ENCODE measurements at places on chromosomes 3 and 15.

- no peak for DNase-seq
These were observed 134.1 kb downstream of the MBNL1 start for GRCh38 chr3:152402695-152403451.

DNA sequence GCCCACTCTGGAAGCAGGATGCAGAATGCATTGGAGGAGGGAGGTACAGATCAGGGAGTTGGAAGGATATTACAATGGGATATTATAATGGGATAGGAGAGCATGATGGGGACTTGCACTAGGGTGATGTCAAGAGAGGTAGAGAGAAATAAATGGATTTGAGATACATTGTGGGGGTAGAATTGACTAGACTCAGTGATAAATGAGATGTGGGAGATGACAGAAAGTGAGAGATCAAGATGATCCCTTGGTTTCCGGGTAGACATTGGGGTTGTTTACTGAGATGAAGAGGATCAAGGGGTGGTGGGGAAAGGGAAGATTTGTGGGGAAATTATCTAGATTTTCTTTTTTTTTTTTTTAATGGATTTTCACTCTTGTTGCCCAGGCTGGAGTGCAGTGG, 42.7 kb downstream of the BFSP2 start:
- no peak for DNase-seq

DNA sequence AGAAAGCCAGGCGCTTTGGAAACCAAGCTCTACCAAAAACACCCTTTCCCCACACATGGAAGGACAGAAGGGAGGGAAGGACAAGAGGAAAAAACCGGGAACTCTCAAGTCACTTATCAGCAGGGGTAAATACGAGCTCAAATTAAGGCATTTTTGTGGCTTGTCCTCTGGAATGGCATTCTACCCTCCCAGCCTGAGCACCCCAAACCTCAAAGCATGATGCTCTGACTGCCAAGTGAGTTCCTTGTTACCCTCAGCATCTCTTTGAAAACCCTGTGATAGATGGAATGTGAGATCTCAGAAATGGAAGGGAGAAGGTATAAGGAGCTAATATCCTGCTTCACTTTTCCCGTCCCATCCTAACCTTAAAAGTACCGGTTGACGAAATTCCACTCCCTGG, 8.1 kb upstream of the CSPG5 start:
- DNase-seq, result no peak

DNA sequence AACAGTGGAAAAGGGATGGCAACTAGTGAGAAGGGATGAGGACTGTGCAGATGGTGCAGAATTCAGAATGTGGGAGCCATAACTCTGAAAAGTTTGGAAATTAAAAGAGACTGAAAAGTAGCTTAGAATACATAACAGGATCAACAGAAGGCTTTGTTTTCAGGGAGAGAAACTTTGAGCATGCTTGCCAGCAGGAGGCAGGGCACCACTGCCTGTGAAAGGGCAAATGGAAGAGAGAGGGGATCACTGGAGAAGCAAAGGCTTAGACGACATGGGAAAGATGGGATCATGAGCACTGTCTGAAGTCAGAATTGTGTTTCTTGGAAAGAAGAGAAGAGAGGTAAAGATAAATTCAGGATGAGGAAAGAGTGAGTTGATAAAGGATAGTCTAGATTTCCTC, 99.6 kb downstream of the ABI3BP start:
- no peak for DNase-seq

- no peak for DNase-seq
These were observed 221.5 kb downstream of the ULK4 start for GRCh38 chr3:41740374-41740886.

GRCh38 chr3:43789028-43789427, 98.3 kb downstream of the ABHD5 start:
- DNase-seq, result no peak

- DNase-seq, result no peak
These were observed 22.4 kb downstream of the TMC3 start for GRCh38 chr15:81351651-81352050.

DNA sequence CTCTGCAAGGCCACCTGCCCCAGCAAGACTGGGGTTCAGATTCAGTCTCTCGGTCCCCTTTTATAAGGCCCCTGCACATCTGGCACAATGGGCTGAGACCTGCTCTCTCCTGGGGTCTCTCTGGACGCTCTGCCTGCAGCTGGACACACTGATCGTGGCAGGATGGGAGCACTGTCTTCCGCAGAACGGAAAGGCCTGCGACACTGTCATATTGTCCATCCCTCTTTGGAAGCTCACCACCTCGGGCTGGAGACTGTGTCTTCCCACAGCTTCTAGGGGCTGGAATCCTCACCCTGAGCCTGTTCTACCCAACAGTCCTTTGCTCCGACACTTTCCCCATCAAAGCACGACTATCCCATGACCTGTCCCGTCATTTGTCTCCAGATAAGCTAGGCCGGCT, 11.5 kb upstream of the IGDCC4 start:
- no peak for DNase-seq

DNA sequence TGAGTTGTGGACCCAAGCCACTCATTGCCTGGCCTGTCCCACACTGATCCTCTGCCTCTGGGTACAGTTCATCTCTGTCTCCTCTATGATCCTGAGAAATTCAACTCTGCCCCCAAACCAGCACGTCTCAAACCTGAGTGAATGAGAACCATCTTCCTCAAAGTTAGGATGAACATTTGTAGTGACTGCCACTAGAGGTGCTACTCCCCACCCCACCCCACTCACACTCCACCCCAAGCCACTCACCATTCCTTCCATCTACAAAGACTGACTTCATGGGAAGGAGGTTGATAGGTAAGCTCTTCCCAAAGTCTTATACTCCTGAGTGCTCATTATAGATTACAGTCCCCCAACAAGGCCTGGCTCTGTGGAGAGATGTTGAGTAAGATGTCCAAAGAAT, 43.8 kb downstream of the NEK10 start:
- no peak for DNase-seq

GRCh38 chr3:53750253-53751210, 95.7 kb downstream of the CHDH start:
- no peak for DNase-seq

- DNase-seq, result no peak
These were observed 123.6 kb upstream of the ALCAM start for GRCh38 chr3:105243076-105243475.

DNA sequence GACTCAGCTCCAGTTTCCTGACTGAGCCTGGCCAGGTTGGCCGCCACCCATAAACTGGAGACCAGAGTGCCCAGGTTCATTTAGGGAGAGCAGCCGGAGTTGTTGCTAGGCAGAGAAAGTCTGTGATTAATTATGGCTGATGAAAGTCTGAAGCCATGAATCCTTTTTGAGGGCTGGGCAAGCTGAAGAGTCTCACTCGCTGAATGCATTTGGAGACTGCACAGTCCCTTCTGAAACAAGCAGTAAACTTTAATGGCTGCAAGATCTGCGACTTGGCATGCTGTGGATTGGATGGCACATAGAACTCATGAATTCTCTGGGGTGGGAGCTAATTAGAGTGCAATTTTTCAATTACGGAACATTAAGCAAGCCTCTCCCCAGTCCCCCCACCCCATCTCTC, 282.1 kb downstream of the RPLP1 start:
- DNase-seq, result no peak

DNA sequence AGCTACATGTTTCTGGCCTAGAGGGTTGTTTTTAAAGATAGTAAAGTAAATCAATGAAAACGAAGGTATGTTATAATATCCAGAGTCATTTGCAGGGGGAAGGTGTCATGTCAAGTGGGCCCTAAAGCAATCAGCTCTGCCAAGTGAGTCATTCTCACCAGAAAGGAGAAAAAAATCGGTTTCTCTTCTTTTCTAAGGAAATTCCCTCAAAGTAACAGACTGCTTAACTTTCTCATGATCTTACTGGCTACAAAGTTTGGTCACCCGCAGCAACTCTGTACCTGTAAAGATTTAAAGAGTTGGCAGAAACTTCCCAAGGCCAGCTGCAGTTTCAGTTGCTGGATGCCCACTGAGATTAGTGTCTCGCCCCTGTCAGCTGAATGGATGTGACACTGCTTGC, 5.5 kb upstream of the FSIP1 start:
- DNase-seq, result no peak

DNA sequence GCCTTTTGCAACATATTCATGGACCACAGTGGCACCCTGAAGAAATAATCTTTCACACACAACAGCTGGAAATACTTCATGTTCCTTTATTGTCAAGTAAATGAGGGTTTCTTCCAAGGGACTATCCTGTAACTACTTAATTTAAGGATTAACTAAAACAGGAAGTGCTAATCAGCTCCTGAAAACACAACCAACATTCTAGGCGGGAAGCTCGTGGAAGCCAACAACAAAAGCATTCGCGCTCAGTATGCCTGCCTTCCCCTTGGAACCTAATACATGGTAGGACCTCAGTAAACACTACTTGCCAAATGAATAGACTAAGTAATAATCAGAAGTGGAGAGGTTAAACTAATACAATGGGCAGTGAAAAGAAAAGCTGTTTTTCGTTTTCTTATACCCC, 300.9 kb downstream of the RORA start:
- DNase-seq, result no peak

DNA sequence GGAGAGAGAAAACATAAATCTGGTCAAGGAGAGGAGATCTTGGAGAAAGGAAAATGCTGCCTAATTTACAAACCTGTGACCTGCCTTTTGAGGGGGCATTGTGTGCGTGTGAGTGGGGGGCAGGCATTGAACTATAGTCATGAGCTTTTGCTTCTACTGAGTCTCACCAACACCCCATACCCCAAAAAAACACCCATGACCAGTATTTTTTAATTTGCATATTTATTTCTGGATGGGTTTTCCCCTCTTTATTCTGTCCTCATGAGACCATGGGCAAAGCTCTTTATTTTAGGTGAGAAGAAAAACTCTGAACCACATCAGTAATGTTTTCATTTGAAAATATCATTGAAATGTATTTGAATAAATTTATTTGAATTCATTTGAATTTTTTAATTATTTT, 20.6 kb downstream of the CD80 start:
- DNase-seq, result no peak

GRCh38 chr3:14533457-14533958, 6.6 kb downstream of the GRIP2 start:
- DNase-seq, result no peak

- DNase-seq, result no peak
These were observed 44.2 kb upstream of the TIPARP start for GRCh38 chr3:156630081-156630772.

DNA sequence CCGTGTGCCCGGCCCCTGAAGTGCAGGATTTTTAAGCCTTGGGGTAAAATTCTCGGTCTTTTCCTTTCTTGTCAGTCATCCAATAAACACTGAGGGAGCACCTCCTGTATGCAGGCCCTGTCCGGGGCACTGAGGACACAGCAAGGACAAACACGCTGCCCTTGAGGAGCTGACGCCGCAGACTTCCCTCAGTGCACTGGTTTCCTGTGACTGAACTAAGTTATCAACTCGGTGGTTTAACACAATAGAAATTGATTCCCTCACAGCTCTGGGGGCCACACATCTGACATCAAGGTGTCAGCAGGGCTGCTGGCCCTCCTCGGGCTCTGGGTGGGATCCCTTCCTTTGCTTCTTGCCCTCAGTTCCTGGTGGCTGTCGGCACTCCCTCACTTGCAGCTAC, 65.1 kb downstream of the ZNF445 start:
- DNase-seq, result no peak

DNA sequence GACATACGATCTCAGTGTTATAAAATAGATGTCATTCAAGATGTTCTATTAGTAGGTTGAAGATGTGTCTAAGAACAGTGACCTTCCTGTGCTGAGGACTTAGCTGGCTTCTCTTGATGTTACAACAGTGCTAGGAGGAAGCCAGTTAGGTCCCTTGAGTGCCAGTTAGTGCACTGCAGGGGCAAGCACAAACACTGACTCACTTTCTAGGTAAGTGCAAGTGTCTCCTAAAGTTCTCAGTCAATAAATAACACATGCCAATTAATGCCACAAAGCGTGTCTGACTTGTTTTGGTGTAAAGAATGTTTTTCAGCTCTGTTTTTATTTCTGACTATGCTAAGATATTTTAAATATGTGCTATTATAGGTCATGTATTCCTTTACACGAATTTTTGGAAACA, 211.8 kb downstream of the NAALADL2 start:
- DNase-seq, result no peak

DNA sequence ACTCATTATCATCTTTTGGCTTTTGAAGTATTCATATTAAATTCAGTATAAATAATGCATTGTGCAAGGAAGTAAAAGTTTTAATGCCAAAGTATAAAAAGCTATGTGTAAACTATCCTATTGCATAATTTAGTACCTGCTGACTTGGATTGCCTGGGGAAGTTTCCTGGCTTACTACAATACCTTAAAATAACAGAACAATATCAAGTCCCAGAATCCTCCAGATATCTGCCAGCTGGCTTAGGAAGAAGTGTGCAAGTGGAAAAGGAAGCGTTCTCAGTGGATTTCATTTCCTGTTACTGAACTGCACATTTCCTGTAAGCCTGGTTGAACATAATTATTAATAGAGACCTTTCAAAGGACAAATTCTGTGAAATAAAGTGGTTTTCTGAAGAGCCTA, 236.7 kb downstream of the ADAMTSL3 start:
- DNase-seq, result no peak

DNA sequence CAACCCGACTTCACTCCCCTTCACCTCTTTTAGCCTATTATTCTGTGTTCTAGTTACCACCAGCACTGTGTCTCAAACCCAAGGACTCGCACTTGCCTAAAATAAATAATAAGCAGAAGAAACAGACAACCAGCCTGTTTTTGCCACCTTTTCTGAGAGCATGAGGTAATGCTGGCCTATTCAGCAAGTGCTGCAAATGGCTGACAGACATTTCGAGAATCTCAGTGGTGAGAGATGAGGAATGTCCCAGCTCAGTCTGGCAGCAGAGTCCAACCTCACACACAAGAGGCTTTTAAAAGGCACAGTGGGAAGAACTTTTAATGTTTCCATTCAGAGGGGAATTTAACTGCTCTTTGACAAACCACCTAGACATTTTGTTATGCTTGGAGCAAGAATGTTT, 143.3 kb upstream of the GMNC start:
- DNase-seq, result no peak

DNA sequence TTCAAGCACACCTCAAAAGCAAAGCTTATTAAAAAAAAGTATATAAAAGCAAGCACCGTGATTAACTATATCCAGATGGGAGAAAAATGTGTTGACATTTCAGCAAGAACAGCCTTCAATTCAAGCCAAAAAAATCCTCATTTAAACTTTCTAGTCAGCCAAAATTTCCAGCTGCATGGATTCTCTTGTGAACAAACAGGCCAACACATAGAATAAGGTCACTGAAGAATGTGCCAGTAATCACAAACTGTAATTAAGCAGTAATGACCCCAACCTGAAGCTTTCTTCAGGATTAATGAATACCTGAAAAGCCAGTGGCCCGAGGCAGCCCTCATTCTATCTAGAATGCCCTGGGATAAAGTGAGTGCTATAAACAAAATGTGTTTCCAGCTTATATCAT, 130.7 kb upstream of the KCNMB2 start:
- no peak for DNase-seq

DNA sequence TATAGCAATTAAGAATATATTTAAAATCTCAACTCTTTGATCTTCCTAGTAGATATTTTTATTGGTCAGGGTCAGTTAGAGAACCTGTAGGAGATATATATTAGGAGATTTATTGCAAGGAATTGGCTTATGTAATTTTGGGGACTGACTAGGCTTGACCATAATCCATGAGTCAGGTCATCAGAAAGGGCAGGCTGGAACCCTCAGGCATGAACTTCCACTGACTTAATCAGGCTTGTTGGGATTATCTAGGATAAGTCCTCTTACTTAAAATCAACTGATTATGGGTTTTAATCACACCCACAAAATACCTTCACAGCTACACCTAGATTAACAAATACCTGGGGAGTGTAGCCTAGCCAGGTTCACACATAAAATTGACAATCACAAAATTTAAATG, 156.1 kb downstream of the MYRIP start:
- DNase-seq, result no peak

Data from stimulated activated CD8-positive, alpha-beta memory T cell treated with anti-CD3 and anti-CD28 coated beads, Interleukin-7, amount 100 ng/mL, for 1 hour (primary cell).